Thoracic aorta (tissue), 2 donors: ENCODE measurements at places on chromosomes 7 and 10. TPM values are rescaled to one million over a fixed set of nuclear protein-coding genes. Genes with fewer than 3 reads are reported as not detected.
A peak's percentile ranks its signal among the peaks of the same experiment; 100 is the strongest.

C10orf53 gene
- total RNA-seq = not detected

DNA sequence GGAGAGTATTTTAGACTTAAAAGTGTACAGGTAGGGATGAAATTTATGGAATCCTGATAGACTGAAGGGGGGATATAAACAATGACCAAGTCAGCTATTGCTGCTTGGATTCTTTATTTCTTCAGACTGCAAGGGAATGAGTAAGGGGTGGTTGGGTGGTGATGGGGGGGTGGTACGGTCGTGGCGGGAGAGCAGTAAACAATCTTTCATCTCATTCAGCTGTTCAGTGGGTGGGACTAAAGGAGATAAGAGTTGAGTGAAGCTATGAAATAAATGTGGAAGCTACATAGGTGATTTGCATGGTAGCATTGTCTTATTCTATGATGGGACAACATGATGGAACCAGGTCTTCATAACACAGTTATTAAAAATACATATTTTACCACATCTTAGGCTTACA is 1.8 kb downstream of the SEPTIN7 start:
- DNase-seq = no peak

GRCh38 chr10:95343573-95343972 is 52.8 kb upstream of the PDLIM1 start:
- DNase-seq = no peak

GRCh38 chr10:33509231-33509831 is 174.9 kb upstream of the NRP1 start:
- DNase-seq = peak; percentile 27

DNA sequence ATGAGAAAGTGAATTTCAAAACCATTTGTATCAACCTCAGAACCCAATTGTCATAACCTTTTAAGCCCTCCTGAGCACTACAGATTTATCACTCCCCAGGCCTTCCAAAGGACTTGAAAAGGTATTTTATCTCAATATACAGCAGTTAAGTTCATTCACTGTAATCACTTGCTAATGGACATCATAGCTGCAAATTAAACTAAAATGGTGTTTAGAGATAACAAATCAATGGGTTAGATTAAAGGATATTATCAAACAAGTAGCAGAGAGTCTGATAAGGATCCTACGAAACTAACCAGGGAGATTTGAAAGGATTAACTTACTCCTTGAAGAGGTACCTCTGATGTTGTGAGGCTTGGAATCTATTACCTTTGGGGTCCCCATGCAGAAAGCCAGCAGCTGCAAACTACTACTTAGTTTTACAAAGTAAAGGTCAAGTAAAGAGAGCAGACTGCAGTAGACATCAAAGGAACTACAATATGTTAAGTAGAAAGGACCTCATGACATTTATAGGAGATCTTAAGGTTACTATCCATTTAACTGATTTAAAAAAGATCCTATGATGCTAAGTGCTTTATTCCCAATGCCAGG is 359.4 kb downstream of the SORCS1 start:
- DNase-seq = no peak

DNA sequence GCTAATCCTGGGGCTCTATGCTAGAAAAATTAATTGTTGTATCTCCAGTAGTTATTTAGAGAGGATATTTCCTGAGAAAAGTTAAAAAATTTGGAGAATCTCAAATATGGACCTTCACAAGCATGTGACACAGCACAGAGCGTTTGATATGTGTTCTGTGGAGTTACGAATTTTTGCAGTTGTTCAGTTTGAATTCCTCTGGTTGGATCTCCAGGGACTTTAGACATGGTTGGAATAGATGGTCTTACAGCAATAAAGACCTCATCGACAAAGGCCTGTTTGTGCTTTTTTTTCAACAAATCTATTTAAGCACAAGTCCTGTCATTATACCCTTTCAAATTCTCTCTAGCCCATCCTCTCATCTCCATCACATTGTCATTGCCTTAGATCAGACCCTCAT is 138.0 kb downstream of the TES start:
- no peak for DNase-seq

DNA sequence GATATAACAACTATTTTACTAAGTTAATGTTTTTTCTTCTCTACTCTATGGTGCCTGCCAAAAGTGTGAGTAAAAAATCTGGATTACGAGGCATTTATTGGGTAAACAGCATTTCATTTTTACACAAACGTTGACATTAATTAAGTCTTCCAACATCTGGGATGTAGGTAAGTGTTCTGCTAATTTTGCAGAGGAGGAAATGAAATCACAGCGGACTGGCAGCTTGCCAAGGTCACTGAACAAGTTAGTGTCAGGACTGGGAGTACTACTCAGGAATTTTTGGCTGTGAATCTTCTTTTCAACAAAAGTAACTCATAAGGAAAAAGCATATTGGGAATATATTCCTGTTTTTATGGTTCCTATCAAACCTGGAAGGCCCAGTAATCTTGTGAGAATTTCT is 612.1 kb upstream of the FZD8 start:
- DNase-seq = no peak

DNA sequence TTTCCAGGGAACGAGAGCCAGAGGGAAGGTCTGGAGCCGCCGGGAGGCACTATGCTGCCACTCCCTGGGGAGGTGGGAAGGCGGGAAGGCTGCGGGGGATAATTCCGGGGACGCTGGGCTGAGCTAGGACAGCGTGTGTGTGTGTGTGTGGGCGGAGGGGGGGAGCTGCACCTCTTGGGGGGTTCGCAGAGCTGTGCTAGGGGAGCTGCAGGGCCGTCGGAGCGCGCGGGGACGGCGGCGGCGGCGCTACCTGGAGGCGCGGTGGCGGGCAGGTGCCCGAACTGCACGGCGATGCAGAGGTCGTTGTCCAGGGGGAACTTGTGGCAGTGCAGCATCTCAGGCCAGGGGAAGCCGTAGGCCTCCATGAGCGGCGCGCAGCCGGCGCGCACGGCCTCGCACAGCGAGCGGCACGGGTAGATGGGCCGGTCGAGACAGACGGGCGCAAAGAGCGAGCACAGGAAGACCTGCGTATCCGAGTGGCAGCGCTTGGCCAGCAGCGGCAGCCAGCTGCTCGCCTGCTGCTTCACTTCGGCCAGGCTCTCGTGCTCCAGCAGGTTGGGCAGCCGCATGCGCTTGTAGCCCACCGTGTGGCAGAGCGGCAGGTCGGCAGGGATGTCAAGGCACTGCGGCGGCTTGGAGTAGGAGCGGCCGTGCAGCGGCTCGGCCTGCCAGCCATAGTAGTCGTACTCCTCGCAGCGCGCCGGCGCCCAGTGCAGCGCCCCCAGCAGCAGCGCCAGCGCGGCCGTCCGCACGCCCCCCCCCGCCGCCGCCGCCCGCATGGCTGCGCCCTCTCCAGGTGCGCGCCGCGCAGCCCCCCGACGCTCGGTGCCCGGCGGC is 526 bp downstream of the SFRP5 start:
- no peak for DNase-seq

NUP205 gene
- 28.3 TPM for total RNA-seq

GRCh38 chr10:98169379-98169778 is 34.9 kb downstream of the R3HCC1L start:
- DNase-seq = no peak

GRCh38 chr10:13834581-13835286 is 248.0 kb downstream of the PRPF18 start:
- no peak for DNase-seq

- no peak for DNase-seq
These were observed 86.2 kb downstream of the ADCY1 start for GRCh38 chr7:45660201-45660900.

ACSL5 gene
- 13.9 TPM for total RNA-seq

SUN3 gene
- not detected for total RNA-seq

LDB3 gene
- total RNA-seq = 59.5 TPM

ZNF735 gene
- not detected for total RNA-seq

VPS41 gene
- total RNA-seq = 52.5 TPM

HOXA6 gene
- not detected for total RNA-seq

IDI2 gene
- total RNA-seq = not detected

GPR26 gene
- not detected for total RNA-seq
